Cortex of kidney (tissue), 1 donor: ENCODE measurements at places on chromosomes 11 and 22.

DNA sequence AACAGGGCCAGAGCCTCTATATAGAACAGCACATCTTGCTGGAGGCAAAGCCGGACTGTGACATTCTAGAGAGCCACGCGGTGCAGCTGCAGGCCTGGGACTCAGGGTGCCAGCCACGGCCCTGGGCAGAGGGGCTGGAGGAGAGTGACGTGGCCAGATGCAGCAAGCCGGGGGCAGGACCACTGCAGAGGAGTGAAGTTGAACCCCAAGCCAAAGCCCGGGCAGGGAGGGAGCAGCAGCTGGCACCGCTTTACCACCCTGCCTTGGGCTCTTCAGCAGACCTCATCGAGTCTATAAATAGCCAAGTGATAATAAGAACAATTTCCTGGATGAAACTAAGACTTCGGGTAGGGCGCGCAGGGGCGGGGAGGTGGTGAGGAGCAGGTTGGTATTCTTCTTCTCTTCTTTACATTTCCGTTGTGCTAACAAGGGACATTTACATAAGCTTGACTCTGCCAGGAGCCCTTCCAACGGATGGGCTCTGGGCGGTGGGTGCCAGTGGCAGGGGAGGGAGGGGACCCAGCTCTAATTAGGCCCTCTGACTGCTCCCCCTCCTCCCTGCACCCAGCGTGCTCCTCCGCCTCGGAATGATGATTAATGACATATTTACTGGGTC lies 110.2 kb downstream of the ST3GAL4 start:
- DNase-seq, result no peak

DNA sequence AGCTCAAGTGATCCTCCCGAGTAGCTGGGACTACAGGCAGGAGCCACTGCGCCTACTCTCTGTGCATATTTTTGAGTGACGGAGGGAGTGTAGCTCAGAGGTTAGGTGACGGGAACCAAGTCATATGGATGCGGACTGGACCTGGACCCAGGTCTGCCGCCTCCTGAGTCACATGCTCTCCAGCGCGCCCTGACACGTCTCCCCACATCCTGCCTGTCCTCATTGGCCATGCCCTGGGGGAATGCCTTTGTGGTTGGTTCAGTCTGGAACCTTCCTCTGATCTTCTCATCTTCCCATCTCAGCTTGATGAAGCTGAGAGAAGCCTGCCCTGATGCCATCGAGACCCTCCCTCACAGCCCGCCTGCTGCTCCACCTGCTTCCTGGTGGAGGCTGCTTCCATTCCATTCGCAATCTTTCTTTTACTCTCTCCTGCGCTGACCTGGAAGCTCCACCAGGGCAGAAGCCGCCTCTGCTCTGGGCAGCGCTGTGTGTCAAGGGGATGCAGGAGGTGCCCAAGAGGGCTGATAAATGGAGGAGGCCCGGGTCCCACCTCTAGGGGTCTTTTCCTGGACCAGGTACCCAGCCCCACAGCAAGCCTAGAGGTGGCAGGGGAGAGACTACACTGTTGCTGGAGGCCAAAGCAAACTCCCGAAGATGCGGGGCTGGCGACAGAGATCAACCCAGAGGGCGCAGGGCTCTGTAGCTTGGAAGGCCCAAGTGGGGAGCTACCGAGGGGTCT lies 13.9 kb upstream of the BAIAP2L2 start:
- no peak for DNase-seq

DNA sequence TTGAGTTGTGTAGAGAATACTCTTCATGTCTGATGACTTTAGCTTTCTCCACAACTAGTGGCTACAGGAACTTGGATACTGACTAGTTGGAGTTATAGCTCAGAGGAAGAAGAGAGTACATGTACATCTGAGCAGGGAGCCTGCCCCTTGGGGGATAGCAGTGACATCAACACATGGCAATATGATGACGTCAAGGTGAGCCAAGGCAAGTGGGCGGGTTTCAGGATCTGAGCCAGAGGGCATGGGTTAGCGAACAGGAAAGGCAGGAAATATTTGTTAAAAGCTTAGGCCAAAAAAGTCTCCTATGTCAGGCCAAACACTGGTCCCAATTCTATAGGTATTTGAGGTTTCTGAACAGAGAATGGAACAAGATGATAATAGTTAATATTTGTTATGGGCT lies 42.0 kb upstream of the HORMAD2 start:
- DNase-seq, result no peak

- no peak for DNase-seq
These were observed 54.9 kb downstream of the ENDOD1 start for GRCh38 chr11:95144313-95145235.

DNA sequence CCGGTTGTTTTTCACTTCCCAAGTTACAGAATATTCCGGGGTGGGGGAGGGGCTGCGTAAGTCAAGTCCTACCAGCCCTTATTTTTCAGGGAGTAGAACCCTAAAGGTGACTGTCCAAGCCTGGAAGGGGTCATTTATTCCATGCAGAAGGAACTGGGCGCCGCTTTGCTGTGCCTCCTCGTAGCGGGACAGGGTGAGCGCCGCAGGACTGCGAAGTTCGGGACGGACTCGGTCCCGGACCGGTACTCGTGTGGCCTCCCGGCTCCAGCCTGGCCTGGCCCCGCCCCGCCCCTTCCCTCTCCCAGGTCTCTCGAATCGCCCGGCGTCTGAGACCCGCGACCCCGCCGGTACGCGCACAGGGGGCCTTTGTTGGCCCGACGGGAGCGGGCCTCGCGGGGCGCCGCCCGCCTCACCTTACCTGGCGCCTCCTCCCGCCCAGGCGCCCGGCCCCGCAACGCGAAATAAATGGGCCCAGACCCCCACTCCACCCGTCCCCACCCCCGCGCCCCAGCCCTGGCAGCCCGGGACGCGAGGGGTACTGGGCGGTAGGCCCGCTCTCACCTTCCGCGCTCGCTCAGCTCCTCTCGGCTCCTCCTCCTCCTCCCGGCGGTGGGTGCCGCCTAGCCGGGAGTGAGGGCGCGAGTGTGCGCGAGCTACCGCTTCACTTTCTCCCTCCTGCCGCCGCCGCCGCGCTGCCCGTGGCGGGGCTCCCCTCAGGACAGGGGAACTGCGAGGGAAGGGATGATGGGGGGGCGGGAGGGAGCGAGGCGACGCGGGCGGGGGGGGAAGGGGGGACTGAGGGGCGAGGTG lies 698 bp downstream of the PAK1 start:
- peak; percentile 50 for DNase-seq

- DNase-seq, result no peak
These were observed 524.2 kb upstream of the CHORDC1 start for GRCh38 chr11:90747057-90747456.

DNA sequence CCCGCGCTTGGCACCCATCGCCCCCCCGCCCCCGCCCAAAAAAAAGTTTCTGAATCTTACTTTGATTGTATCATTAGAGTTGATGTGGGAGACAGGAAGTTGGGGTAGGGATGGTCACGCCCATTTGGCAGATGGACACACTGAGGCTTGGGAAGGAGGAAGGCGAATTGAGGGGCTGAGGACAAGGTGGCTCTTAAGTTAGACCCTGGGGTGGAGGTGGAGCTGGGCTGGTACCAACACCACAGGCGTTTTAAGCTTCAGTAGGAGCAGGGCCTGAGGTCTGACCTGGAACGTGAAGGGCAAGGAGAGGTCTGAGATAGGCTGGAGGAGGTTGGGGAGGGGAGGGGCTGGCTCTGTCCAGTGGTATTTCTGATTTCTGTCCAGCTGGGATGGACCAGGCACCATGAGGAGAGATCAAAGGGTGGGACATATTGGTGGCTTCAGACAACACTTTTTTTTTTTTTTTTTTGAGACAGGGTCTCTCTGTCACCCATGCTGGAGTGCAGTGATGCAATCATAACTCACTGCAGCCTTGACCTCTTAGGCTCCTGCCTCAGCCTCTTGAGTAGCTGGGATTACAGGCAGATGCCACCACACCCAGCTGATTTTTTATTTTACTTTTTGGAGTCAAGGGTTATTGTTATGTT lies 799 bp upstream of the CDC42BPG start:
- no peak for DNase-seq

DNA sequence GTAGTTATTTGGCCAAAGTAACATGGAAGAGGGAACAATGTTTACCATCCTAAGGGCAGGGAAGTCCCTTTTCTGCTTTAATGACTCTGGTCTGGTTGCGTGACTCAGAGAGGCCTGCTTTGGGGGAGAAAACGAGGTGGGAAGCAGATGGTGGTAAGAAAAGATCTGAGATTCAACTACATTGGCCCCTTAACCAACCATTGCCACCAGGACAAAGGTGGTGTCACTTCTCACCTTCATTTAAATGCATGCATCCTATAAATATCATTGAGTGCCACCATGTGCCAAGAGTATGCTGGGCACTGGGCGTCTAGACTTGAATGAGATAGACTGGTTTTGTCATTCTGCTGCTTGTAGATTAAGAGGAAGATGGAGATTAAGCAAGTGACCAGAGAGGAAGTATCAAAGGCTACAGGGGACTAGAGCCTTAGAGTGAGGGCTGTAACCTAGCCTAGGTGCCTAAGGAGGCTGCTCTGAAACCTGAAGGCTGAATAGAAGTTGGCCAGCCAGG lies 3.6 kb upstream of the SORL1 start:
- DNase-seq, result no peak

GRCh38 chr22:32588063-32588462 lies 113.5 kb downstream of the FBXO7 start:
- DNase-seq, result no peak

DNA sequence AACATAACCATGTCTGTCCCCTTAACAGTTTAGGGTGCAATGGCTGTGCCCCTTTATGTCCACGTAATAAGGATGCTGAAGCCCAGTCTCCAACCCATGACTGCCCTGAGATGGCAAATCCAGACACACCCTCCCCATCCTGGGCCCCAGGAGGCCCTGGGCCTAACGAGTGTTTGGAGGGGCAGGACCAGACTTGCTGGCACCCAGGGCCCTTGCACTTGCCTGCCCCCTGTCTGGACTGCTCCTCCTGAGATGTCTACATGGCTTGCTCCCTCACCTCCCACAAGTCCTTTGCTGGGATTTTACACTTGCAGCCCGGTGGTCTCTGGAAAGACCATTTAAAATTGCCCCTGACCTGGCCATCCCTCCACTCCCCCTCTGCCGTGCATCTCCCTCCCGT lies 132.2 kb upstream of the NECTIN1 start:
- DNase-seq, result no peak

DNA sequence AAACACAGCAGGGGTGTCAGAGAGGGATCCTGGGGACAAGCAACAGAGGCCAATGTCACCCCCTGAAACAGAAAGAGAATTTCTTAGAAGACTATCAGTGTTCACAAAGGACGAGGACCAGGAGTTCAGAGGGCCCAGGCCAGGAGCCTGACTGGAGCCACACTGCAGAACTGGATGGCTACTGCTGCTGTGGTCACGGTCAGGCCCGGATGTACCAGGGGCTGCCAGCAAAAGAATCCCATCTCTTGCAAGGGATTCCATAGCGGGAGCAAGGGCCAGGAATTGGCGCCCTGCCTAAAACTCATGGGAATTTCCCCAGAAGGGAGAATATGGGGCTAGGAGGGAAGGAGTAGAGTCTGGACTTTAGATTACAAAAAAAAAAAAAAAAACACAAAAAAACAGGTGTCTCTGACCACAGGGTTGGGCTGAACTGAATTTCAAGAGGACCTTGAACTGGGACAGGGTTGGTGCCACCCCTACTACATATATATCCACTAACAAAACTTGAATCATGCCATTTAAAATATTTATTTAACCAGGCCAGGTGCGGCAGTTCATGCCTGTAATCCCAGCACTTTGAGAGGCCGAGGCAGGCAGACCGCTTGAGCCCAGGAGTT lies 15.7 kb upstream of the KCTD14 start:
- no peak for DNase-seq

GRCh38 chr11:108890482-108891105 lies 225.7 kb downstream of the DDX10 start:
- DNase-seq, result no peak

DNA sequence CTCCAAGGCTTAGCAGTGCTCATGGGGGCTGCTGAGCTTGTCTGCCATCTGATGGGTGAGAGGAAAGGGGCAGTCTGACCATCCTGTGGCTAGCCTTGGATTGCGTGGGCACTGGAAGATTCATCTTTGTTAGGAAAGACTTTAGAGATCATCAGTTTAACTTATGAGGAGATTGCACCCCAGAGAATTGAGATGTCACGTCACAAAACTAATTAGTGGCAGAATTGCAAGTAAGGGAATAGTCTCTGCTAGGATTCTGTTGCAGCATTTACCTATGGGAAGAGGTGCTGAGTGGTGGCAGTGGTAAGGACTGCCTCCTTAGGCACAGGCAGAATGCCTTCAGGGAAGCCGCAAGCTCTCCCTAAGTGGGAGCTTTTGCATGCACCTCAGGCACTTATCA lies 42.8 kb upstream of the HSPA8 start:
- no peak for DNase-seq

GRCh38 chr11:27552341-27552740 lies 45.8 kb upstream of the LIN7C start:
- no peak for DNase-seq

GRCh38 chr22:45112136-45112879 lies 51.4 kb upstream of the NUP50 start:
- DNase-seq, result no peak

DNA sequence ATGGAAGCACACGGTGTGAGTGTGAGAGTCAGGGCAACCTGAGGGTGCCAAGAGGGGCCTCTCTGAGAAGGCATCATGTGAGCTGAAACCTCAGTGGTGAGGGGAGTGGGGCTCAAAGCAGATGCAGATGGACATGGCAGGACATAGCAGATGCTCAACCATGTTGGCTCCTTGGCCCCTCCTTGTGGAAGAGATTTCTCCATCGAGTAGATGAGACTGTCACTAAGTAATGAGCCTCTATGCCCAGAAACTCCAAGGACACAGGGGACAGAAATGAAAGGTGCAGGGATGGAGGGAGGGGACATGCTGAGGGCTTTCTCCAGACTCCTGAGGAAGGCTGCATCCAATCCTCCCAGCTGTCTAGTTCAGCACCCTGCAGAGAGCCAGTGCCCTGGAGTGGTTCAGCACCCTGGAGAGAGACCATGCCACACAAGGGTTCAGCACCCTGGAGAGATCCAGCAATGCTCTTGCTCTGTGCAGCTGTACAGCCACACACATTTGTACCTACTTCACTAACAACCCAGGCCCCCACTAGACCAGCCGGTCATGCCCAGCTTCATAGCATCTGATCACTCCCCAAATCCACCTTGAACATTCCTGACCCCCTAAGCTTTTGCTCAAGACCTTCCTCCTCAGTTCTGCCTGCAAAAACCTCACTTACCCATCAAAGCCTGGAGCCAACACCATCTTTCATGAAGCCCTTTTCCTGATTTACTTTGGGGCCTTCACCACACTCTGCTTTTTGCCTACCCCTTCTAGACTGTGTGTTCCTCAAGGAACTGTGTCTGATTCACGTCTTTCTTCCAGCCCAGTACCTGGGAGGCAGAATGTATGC lies 252.0 kb downstream of the CTTN start:
- no peak for DNase-seq
